ENCODE measurements at places on chromosomes 6 and 20.

DNA sequence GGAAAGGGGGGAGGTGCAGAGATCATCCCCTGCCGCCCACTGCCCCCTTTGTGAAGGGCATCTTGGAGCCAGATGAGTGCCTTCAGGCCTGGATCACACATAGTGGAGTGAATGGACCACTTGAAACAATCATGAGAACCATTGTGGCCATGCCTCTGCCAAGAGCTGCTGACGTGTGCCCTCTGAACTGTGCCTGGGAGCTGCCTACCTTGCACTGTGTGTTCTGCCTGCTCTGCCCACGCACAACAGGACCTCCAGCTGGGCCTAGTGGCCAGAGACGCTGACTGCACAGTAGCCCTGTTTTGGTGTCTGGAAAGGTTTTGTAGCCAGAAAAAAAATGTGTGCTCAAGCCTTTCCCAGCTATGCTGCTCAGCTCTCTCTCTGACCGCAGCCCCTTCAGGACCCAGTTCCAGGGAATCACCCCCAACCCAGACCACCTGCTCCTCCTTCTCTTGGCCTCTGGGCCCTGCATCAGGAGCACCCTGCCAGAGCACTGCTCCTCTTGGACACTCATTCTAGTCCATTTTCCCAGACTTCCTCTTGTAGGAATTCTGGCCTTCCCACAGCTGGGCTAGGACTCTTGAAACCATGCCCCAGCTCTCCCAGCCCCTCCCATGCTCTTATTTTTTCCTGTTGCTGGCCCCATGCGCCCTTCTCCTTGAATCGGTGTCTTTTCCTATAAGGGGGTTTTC is 1.6 kb upstream of the ADIG start:
- no peak for DNase-seq

- DNase-seq, result no peak
Observed at GRCh38 chr6:132525866-132526265, 12.2 kb upstream of the TAAR9 start.

GRCh38 chr6:77017537-77017936 is 445.8 kb downstream of the HTR1B start:
- no peak for DNase-seq

DNA sequence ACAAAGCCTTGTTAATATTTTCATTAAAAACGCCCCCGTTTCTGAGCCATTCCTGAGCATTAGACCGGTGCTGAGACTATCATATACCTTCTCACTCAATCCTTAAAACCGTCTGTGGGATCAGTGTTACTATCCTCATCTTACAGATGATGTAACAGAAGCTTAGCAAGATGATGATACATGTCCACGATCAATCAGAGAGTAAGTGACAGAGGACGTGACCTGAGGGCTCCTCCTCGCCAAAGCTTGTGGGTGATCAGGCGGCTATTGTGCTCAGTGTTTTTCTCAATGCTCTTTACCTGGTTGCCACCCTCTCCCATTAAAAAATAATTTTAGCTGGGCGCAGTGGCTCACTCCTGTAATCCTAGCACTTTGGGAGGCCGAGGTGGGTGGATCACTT is 113.1 kb downstream of the MTHFD1L start:
- DNase-seq, result no peak

DNA sequence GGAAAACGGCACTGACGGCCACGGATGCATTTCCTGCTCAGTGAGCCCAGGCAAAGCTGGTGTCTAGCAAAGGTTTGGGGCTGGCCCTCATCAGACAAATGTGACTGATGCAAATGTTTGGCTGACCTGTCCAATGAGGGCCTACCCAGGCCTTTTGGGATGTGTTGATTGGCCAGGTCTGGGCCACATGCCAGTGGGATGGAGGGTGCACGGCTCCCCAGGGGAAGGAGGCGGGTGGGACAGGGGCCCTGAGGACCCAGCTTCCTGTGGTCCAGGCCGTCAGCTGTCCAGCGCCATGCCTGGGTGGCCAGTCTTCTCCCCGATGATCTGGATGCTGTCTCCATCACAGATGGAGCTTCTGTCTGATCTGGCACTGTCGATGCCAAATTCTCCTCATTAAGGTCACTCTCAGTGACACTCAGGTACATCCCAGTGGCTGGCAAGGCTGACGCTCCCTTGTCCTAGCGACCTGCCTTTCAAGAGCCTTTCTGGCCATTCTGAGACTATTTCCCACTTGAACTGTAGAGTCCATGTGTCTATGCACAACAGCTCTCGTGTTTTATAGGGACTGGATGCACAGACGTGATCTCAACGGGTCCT is 43.0 kb downstream of the NTSR1 start:
- no peak for DNase-seq

- no peak for DNase-seq
Observed at GRCh38 chr6:15205321-15205720, 40.5 kb upstream of the JARID2 start.

- DNase-seq, result no peak
Observed at GRCh38 chr6:32868257-32868788, 14.3 kb downstream of the PSMB9 start.

- DNase-seq, result peak; percentile 2
Observed at GRCh38 chr20:52379723-52380336, 188.3 kb upstream of the ZFP64 start.

DNA sequence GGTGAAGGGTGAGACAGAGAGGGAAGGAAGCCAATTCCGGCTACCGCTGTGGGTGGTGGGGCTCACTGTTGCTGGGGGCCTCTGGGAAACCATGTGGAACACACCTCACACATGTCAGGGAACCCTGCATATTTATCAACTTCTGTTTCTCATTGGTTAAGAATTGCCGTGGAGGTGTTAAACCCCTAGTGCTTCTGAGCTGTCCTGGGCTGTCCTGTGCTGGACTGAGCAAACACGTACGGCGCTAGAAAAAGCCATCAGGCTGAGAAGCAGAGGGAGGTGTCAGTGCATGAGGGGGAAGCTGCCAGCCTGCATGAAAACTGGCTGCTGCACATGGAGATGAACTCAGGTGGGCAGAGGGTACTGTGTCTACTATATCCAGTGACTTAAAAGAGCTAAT is 103.9 kb upstream of the JAG1 start:
- no peak for DNase-seq

DNA sequence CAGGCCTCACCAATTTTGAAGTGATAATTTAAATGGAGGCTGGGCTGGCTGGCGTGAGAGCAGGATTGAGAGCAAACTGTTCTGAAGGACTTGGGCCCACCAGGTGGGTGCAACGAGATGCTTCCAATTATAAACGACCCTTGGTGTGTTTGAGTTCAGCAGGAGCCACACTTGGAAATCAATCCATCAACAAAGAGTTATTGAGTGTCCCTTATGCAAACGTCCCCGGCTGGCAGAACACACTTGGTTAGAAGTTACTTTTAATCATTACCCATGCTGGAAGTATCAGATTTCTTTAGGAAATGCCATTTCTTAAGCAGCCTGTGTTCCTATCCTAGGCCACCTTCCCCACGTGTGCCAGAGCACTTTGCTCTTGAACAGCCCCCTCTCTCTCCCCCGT is 37.8 kb upstream of the ZNF831 start:
- no peak for DNase-seq

DNA sequence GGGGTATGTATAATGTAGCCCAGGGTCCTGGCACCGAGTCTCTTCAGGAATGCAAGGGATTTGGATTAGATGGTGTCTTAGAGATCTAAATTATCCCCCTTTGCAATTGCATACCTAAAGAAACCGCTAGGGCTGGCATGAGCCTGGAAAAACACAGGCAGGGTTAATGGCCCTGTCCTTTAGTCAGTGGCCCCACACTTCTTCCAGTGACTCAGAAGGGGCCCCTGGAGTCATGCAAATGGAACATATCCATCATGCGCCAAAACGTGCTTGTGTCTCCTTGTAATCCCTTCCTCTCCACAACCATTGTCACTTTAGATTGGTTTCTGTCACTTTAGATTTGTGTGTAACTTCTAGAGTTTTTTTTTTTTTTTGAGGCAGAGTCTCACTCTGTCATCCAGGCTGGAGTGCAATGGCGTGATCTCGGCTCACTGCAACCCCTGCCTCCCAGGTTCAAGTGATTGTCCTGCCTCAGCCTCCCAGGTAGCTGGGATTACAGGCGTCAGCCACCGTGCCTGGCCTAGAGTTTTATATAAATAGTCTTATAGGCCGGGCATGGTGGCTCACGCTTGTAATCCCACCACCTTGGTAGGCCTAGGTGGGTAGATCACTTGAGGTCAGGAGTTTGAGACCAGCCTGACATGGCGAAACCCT is 8.7 kb upstream of the MYBL2 start:
- DNase-seq, result no peak

GRCh38 chr6:3193102-3193849 is 34.2 kb downstream of the TUBB2B start:
- no peak for DNase-seq

DNA sequence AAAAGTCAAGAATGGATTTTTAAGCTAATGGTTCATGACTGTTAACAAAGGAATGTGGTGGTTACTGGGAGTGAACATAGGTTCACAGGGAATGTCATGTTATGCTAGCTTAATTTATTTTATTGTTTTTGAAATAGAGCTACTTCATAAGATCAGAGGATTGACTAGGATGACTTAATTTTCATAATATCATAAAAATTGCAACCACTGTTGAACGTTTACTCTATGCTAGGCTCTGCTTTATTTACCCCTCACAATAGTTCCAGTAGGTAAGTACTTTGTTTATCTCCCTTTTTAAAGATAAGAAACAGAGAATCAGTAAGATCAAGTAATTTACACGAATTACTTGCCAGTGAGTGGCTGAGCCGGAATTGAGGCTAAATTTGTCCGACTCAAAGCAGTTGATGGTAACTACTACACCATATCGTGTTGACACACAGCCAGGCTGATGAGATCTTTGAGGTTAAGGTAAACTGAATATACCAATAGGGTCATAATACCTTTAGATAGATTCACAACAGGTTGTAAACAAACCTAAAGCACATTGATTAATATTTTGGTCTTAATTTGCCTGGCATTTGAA is 194.6 kb upstream of the CITED2 start:
- no peak for DNase-seq
